Activated CD4-positive, alpha-beta T cell treated with anti-CD3 and anti-CD28 coated beads, Interleukin-2, amount 50 U/mL, for 4 hours (primary cell): ENCODE measurements at places on chromosomes 12 and 14.

GRCh38 chr14:88791629-88792472, 902 bp downstream of the EML5 start:
- DNase-seq = no peak

GRCh38 chr14:66974397-66975025, 214.7 kb upstream of the GARIN2 start:
- DNase-seq = no peak

DNA sequence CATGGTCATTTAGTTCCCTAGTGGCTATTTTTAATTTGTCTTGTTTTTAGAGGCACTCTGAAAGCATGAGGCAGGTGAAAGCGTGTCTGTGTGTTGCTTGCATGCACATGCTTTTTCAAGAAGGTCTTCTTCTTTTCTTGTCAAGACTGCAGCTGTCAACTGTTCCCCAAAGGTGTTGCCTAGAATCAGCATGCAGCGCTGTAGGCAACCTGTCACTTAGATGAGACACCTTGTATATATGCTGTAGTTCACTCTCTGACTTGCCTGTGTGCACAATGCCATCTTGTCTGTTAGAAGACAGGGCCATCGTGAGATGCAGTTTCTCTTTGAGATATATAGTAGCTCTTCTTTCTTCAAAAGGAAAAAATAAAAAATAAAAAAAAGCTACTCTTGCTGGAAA, 885.7 kb downstream of the DIO2 start:
- DNase-seq = no peak

DNA sequence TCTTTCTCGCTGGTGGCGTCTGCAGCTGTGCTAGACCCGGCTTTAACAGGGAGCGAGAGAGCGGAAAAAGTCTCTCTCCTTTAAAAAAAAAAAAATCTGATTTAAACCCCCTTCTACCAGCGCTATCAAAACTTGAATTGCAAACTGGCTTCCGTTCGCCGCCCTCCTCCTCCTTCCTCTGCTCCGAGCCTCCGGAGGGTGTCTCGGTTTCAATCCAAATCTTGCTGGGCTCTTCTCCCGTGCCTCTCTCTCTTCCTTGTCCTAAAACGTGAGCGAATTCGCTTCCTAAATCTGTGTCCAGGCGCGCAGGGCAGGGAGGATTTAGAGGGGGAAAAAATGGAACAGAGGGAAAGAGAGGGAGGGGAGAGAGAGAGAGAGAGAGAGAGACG, 272 bp downstream of the TBX3 start:
- no peak for DNase-seq

GRCh38 chr12:16417058-16417457, 69.6 kb downstream of the MGST1 start:
- DNase-seq = no peak

GRCh38 chr12:72281126-72281525, 9.0 kb downstream of the TRHDE start:
- DNase-seq = no peak

GRCh38 chr12:106705971-106706370, 68.5 kb upstream of the RIC8B start:
- no peak for DNase-seq

DNA sequence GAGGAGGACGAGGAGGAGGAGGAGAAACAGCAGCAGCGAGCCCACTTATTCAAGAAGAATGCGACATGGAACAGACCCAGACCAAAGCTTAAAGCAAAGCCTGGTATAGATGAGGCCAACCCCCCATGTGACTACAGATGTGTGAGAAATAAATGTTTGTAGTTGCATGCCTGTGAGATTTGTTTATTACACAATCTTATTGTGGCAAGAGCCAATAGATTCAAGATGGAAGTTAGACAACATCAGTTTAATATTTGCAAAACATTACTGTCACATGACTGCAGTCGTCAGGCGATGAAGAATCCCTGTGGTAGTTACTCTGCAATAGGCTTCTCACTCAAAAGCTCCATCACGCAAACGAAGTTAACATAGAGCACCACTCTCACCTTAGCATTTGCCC, 17.2 kb upstream of the SLC35F4 start:
- DNase-seq = no peak

DNA sequence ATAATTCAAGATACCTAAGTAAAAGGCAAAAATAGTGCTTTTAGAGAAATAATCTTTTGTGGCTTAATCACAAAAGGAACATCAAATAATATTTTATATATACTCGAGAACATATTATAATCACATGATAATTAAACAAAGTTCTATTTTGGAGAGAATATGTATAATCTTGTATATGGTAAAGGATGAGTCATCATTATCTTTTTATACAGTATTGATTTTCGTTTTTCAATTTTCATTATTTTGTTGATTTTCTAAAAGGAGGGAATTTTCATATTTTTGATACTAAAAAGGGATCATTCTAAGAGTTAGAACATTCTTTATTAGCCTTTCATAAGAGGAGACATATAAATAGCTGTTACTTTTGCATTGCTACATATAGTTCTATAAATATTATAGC, 77.3 kb upstream of the TTC7B start:
- DNase-seq = no peak

- no peak for DNase-seq
These were observed 1.6 kb downstream of the RHOJ start for GRCh38 chr14:63205866-63206265.

GRCh38 chr12:124327362-124328043, 32.6 kb downstream of the RFLNA start:
- DNase-seq = no peak

DNA sequence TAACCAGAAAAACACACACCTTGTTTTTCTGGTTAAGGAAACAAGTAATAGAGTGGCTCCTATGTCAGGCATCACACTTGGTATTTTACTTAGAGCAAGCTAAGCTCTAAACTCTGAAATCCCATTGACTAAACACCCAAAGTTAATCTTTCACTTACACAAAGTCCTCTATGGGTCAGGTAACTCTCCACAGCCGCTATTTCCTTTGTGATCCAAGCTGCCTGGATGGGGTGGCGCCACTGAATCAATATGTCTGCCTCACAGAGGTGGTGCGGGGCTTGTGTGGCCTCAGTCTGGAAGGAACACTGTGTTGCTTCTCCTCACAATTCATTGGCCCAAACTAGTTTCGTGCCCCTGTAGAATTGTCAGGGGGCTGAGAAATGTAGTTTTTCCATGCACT, 160.0 kb upstream of the E2F7 start:
- no peak for DNase-seq

DNA sequence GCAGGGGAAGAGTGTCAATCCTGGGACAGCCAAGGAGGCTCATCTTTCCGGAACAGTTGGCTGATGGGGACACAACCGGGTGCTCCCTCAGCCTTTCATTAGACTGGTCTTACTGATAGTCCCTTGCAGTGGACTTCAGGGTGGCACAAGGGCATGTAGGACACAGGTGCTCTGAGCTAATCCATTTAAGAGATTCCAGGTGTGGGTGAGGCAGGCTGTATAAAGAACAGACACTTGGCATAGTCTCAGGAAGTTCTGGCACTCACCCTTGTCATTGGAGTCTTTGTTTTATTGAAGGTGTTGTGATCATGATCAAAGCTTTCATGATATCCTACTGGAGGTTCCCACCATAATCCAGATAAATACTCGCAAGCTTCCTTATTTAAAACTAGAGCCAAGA, 341.6 kb downstream of the EMP1 start:
- DNase-seq = no peak

DNA sequence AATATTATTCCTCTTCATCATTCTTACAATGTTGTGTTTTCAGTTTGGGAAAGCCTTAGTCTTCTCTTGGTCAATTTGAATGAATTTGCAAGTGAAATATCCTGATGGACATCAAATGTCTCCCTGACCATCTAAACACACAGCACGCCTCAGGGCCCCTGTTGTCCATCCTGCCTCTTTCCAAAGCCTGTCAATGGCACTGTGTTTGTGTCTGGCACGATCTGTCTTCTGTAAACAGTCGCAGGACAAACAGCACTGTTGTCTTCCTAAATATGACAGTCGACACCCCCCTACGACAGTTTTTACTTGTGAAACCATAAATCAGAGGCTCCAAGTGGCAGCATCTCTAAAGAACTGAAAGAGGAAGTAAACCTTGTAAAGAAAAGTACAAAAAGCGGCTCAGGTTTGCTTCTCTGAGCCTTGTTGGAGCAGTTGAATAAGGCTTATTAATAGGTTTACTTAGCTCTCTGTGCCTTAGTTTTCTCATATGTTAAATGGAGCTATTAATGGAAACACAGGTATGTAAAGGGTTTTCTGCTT, 285.8 kb downstream of the NRXN3 start:
- no peak for DNase-seq

GRCh38 chr12:81962126-81962856, 203.1 kb upstream of the PPFIA2 start:
- DNase-seq = no peak

- DNase-seq = no peak
These were observed at the start of gene REM2 for GRCh38 chr14:22883173-22883976. Gene REM2 (plus strand): TSS chr14:22883222. CDS start chr14:22883288, 66 bp downstream.

- DNase-seq = no peak
These were observed 29.6 kb upstream of the KCNK10 start for GRCh38 chr14:88352698-88353097.

DNA sequence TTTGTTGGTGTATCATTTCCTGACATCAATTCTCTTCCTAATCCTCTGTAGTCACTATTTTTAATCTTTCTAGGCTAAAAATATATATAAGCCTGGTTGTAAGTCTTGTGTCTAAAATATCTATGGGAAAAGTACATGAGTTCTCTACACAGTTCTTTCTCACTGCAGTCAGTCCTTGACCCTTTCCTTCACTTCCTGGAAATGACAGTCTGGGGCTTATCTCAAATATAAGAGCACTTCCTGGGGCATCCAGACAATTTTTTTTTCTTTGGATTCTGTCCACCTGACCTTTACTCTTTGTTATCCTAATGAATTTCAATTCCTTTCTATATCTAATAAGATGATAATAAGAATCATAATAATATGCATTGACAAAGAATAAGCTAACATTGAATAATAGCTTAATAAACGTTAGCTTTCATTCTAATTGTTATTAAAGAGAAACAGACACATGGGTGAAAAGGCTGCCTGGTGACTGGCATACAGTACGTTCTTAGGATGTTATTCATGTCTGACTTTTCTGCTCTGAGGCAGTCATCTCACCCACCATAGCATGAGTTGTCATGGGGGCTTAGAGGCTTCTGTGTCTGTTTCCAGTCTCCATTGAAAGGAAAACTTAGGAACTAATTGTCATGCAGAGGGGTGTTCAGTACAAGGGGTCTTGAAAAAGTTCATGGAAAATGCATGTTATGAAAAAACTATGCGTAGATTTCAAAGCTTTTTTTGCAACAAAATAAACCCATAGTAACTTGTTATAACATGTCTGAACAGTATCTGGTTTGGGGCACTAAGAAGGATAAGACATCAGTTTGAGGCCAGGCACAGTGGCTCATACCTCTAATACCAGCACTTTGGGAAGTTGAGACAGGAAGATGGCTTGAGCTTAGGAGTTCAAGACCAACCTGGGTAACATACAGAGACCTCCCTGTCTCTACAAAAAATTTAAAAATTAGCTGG, 66.2 kb upstream of the DNM1L start:
- no peak for DNase-seq

DNA sequence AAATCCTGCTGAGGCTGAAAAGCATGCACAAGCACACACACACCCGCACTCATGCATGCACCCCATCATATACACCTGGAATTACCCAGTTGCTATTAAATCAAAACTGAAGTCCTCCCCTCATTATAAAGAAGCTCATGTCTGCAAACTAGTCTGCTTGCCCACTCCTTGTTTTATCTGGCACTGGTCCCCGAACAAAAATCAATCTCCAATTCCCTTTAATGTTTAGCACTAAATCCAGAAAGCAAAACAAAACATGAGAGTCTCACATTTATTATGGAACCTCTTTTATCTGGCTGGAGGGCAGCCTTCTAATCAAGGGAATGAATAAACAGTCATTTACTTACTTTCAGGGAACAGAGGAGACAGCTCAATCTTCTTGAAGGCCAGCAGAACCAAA, 1093.4 kb upstream of the FLRT2 start:
- DNase-seq = no peak

DNA sequence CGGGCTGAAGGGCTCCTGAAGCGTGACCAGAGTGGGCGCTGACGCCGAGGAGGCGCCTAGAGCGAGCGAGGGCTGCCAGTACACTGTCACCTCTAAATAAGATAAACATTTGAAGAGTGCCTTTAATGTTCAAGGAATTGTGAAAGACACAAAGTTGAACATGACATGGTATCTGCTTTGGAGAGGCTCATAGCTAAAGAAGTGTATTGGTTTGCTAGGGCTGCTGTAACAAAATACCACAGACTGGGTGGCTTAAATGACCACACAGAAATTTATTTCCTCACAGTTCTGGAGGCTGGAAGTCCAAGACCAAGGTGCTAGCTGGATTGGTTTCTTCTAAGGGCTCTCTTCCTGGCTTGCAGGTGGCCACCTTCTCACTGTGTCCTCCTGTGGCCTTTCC, 33.7 kb upstream of the NUBPL start:
- DNase-seq = no peak

- DNase-seq = no peak
These were observed 926 bp upstream of the CMKLR1 start for GRCh38 chr12:108340037-108340436.

DNA sequence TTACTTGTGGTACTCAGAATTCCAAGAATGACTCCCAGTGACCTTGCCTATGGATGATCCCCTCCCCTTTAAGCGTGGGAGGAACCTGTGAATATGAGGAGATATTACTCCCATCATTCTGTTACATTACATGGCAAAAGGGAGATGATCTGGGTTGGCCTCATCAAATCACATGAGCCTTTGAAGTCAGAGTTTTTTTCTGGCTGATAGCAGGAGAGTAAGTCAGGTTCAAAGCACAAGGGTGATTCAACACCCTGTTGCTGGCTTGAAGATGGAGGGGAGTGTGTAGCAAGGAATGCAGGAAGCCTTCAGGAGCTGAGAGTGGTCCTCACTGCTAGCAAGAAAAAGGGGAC, 9.1 kb upstream of the MDM2 start:
- DNase-seq = no peak

- DNase-seq = no peak
These were observed 23.8 kb upstream of the TC2N start for GRCh38 chr14:91891101-91891500.

DNA sequence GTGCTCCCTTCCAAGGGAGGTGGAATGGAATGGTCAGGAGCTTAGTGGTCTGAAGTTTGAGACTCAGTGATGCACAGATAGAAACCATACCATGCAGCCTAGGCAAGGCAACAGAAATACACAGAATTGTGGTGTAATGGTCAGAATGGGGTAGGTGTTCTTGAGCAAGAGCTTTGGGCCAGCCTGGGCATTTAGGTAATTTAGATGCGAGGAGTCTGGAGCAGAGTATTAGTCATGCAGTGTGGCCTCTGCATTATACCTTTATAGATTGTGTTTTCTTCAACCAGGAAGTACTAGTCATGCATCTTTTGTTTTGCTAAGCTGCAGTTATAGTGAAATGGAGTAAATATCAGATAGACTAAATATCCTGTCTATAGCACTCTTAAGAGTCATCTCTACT, 118.3 kb downstream of the DAAM1 start:
- no peak for DNase-seq

GRCh38 chr14:55274751-55275150, 3.5 kb downstream of the FBXO34 start:
- no peak for DNase-seq

DNA sequence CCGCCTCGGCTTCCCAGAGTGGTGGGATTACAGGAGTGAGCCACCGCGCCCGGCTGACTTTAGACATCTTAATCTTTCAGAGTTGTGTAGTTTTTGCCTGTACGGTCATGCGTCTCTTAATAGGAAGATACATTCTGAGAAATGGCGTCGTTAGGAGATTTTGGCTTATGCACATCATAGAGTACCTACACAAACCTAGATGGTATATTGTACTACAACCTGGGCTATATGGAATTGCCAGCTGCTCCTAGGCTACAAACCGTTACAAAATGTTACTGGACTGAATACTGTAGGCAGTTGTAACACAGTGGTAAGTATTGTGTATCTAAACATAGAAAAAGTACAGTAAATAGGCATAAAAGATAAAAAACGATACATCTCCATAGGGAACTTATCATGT, 1.3 kb downstream of the TSFM start:
- no peak for DNase-seq
